Type B pancreatic cell (in vitro differentiated cells): ENCODE measurements at places on chromosomes 16 and 17.

DNA sequence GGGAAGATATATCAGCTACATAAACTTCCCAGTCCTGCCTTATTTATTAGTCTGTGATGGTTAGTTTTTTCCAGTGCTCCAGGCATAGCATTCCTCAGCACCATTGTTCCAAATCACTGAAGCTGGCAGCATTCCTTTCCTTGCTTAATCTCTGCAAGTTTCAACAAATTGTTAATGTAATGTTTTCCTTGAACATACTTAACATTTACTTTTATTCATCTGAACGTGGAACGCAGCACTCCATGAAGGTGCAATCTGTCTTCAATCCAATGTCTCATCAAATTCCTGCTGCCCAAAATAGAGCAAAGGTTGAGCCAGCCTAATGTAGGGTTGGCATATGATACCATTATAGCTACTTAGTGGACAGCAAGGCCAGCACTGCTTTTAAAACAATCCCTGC, 441.1 kb upstream of the RBFOX1 start:
- H3K4me1 ChIP-seq = peaks cover 11% of the 10 kb centered on the region
- no peak overlapping the region for H3K4me3 ChIP-seq
- no peak for DNase-seq
- H3K27ac ChIP-seq = peak overlapping the region; percentile 14
- no peaks in the 10 kb centered on the region for H3K36me3 ChIP-seq

GRCh38 chr17:77208856-77209255, 68.1 kb downstream of the SEC14L1 start:
- DNase-seq = no peak
- peaks cover 50% of the 10 kb centered on the region for H3K36me3 ChIP-seq
- no peaks in the 10 kb centered on the region for H3K27me3 ChIP-seq
- H3K27ac ChIP-seq = peak overlapping the region; percentile 18

GRCh38 chr16:65070831-65071432, 50.9 kb downstream of the CDH11 start:
- no peak overlapping the region for H3K27ac ChIP-seq
- peaks cover 6% of the 10 kb centered on the region for H3K27me3 ChIP-seq
- no peak for DNase-seq
- peaks cover 13% of the 10 kb centered on the region for H3K36me3 ChIP-seq

GRCh38 chr16:12315330-12316136, 339.0 kb downstream of the SNX29 start:
- H3K36me3 ChIP-seq = no peaks in the 10 kb centered on the region
- H3K4me3 ChIP-seq = no peak overlapping the region
- peaks cover 31% of the 10 kb centered on the region for H3K4me1 ChIP-seq
- no peak for DNase-seq

GRCh38 chr17:56754523-56755208, 79.1 kb downstream of the C17orf67 start:
- peaks cover 14% of the 10 kb centered on the region for H3K4me1 ChIP-seq
- no peaks in the 10 kb centered on the region for H3K36me3 ChIP-seq
- peak overlapping the region; percentile 20 for H3K4me3 ChIP-seq

DNA sequence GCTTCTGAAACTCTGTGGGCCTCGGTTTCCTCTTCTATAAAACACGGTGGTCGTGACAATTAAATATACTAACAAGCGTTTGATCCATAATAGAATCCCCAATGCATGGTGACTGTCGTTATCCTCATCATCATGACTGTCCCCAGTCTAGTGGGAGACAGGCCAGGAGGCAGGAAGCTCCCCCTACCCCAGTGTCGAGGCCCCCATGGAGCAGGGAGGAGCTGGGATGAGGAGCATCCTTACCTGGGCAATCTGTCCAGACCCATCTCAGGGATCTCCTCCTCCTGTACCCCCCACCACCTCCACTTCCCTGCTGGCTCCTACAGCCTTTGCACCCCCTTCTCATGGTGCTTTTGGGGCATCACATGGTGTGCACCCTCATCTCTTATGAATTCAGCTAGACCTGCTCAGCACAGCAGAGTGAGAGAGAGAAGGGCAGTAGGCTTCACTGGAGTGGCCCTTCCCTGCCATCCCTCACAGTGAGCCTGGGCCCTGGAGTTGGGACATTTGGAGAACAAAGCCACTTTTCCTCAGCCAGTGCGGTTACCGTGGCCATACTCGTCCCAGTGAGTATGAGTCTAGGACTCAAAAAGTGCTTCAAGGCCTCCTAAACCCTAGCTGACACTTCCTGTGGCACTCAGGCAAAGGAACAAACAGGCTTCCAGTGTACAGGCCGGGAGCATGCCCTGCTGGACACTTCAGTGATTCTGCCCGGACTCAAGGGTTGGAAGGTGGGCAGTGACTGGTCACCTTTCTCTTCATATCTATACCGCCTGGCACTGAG, 148.6 kb downstream of the CLEC16A start:
- no peak for DNase-seq
- H3K27ac ChIP-seq = no peak overlapping the region
- H3K4me3 ChIP-seq = peak overlapping the region; percentile 41
- no peaks in the 10 kb centered on the region for H3K36me3 ChIP-seq

DNA sequence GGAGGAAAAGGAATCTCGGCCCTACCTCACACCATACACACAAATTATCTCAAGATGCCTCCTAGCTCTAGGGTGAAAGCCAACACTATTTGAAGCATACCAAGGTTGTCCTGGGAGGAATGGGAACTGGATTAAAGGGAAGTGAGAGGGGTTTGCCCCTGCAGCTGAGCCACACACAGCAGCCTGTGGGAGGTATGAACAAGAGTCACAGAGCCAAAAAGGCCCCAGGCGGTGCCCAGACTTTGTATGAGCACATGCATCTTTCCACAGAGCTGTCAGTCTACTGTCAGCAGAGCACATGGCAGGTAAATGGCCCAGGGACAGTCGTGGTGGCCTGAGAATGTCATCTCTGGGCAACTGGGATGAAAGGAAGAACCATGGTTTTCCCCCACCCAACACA, 31.0 kb upstream of the RCVRN start:
- DNase-seq = no peak
- no peaks in the 10 kb centered on the region for H3K4me1 ChIP-seq
- no peak overlapping the region for H3K4me3 ChIP-seq
- H3K27me3 ChIP-seq = peaks cover 1% of the 10 kb centered on the region
- H3K27ac ChIP-seq = no peak overlapping the region
